ENCODE measurements at places on chromosomes 7 and 10.
A peak's percentile ranks its signal among the peaks of the same experiment; 100 is the strongest.

GRCh38 chr7:34675749-34676374 lies 17.8 kb downstream of the NPSR1 start:
- DNase-seq = no peak

DNA sequence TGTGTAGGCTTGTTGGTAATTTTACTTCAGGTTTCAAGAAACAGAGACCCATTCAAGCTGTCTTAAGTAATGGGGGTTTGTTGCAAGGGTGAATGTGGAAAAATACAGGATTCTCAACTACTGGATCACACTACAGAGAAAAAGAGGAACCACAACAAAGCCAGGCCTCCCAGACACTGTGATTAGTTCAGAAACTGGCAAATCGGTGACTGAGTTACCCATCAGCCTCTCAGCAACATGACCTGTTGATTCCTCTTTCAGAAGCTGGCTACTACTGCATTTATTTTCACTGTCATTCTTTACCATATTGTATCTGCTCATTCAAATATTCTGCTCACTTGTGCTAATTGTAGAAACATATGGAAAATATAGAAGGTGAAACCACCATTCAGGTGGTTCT lies 16.0 kb downstream of the CCDC71L start:
- no peak for DNase-seq

- no peak for DNase-seq
Observed at GRCh38 chr10:60123172-60123571, 216.8 kb upstream of the CCDC6 start.

GRCh38 chr10:121696854-121697253 lies 98.6 kb upstream of the FGFR2 start:
- no peak for DNase-seq

DNA sequence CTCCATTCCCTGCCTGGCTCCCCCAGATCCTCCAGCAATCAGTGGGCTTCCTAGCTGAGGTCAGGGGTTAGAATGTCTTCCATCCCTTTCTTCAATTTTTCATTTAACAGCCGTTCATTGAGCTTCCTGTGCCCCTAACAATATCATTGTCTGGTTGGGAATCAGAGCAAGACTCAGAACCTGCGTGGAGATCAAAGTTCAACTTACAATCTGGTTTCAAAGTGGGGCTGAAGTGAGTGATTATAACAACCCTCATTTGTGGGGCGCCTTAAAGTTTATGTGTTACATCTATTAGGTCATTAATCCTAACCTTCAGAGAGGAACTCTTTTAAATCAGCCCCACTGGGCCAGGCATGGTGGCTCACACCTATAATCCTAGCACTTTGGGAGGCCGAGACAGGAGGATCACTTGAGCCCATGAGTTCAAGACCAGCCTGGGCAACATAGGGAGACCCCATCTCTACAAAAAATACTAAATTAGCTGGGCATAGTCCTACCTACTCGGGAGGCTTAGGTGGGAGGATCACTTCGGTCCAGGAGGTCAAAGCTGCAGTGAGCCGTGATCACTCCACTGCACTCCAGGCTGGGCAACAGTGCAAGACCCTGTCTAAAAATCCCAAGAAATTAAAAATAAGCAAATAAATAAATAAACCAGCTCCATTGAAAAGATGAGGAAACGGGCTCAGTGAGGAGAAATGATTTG lies 45.4 kb upstream of the SLF2 start:
- no peak for DNase-seq

DNA sequence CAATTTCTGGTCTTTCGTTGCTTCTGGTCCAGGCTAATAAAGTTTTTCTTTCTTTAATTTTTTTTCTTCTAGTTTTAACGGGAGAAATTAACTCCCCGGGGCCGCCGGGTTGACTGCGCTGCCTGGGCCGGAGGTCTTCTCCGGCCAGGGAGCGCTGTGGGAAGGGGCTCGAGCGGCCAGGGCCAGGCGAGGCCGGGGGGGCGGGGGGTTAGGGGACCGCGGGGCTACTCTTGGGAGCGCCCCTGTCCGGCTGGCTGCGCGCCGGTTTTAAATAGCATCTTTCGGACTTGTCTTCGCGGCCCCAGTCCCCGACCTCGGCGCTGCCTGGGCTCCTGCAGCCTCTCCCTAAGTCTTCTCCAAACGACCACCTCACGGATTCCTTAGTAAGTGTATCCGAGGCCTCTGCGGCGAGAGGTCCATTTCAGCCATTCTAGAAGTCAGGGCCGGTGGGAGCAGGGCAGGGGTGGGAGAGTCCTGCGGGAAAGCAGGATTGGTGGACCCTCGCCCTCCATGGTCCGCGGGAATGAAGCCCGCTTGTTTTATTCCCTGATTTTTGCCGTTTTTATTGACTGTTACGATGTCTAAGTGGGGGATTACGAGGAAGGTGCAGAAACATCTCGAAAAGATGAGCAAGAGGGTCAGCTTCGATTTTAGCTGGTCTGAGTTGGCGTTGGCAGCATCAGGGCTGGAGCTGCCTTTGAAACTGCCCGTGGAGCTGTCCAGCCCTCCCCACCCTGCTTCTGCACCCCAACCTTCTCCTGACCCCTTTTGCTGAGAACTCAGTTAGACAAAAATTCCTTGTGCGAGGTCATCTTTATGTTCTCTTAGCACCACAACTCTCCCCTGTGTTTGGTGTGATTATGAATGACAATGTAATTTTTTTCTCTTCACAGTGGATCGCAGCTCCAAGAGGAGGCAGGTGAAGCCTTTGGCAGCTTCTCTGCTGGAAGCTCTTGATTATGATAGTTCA lies 555 bp downstream of the PHF14 start:
- no peak for DNase-seq

DNA sequence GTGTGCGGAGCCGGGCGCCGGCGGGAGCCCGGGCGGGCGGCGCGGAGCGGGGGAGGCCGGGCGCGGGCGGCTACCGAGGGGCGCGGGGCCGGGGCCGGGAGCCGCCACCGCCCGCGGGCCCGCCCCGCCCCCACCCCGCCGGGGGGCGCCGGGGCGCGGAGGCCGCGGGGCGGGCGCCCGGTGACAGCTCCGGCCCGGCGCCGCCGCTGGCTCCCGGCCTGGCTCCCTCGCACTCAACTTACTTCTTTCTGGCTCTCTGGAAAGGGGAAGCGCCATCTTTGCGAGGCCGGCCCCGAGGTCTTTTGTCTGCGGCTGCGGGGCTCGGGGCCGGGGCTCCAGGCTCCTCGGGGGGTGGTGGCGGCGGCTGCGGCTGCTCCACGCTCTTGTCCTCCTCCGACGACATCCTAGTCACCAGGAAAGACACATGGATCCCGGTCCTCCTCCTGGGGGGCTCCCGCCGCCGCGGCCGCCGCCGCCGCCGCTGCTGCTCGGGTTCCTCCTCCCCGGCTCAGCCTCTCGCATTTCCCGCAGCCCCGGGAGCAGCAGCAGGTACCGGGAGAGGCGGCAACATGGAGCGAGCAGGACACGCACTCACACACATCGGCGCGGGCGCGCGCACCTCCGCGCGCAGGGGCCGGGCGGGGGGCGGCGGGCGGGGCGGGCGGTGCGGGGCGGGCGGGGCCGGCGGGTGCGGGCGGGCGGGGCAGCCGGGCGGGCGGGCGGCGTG lies at the start of gene KMT2C:
Gene KMT2C (minus strand): TSS at position 620 of the 727 bp plus-strand sequence. CDS start 217 bp downstream, at position 403.
- peak; percentile 34 for DNase-seq

DNA sequence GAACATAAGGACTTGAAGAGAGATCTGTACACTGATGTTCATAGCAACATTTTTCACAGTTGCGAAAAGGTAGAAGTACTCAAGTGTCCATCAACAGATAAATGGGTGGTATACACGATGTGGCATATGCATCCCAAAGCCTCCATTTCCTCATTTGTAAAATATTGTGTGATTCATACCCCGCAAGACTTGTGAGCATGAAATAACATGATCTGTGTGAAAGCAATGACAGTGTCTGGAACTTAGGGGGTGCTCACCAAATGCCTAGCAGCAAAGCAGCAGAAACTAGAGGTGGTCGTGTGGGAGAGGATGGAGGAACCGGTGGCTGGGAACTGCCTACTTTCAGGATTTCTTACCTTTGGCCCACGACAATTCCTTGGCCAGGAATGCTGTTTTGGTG lies 135.3 kb upstream of the INSYN2A start:
- no peak for DNase-seq

GRCh38 chr10:12422189-12422588 lies 72.8 kb downstream of the CAMK1D start:
- no peak for DNase-seq

GRCh38 chr7:47697543-47697942 lies 115.6 kb upstream of the TNS3 start:
- DNase-seq = no peak

- DNase-seq = no peak
Observed at GRCh38 chr7:15995027-15995426, 308.5 kb upstream of the MEOX2 start.

GRCh38 chr7:12814828-12815227 lies 127.4 kb downstream of the ARL4A start:
- no peak for DNase-seq

- DNase-seq = no peak
Observed at GRCh38 chr10:97875391-97875790, 25.7 kb downstream of the GOLGA7B start.

DNA sequence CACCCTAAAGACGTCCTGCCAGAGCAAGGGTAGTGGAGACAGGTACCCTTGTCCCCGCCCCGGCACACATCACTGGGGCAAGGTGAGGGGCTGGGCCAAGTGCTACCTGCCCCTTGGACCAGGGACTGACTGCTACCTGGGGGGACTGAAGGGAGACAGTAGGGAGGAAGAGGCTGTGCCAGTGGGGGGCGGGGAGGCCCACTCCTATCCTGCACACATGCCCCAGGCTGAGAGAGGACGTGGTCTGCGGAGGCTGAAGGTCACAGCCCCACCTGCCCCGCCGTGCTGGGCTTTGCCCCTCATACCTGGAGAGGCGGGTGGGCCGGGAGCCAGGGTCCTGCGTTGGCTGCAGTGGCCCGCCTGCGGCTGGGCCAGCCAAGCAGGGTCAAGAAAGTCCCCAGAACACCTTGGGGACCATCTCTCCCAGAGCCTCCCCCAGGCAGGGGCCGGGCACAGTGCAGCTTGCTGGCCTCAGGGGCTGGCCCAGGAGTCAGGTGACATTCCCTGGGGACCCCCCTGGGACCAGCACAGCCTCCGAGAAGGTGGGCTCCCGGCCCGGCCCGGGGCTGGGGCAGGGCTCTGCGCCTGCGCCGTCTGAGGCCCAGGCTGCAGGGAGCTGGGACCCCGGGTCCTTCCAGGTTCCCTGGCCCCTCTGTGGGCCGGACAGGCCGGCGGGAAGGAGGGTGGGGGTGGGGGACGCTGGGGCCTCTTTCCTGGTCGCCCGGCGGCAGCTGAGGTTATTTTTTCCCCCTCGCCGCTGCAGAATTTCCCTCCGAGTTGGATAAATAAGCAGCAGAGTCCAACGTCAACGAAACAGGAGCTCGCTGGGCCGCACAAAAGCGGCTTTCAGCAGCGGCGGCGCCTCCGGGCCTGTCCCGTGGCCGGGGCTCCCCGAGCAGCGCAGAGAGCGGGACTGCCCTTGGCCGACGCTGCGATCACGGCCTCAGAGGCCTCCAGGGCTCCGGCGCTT lies 9.8 kb upstream of the FZD9 start:
- no peak for DNase-seq

GRCh38 chr7:113086431-113086888 lies at the start of gene GPR85:
Gene GPR85 (minus strand): TSS chr7:113086827. CDS start chr7:113084721, 2,106 bp downstream.
- DNase-seq = no peak

DNA sequence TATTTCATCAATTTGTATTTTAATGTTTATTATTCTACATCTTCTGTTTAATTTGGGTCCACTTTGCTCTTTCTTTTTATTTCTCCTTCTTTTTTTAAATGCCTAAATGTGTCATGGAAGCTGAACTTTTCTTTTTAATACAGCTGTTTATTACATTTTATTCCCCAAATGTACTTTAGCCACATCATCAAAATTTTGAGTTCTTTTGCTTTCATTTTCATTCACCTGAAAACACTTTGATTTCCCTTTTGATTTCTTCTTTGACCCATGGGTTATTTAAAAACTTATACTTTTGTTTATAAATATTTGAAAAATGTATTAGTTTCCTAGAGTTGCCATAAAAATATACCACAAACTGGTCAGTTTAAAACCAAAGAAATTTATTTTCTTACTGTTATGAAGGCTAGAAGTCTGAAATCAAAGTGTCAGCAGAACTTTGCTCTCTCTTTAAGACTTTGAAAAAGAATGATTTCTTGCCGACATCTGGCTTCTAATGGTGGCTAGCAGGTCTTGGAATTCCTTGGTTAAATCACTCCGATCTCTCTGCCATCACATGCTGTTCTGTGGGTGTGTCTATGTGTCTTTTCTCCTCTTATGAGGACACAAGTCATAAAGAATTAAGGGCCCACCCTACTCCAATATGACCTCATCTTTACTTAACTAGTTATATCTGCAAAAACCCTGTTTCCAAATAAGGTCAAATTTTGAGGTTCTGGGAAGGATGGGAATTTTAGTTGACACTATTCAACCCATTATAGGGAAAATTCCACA lies 225.5 kb downstream of the ANKRD7 start:
- DNase-seq = no peak

- peak; percentile 15 for DNase-seq
Observed at GRCh38 chr10:118045837-118046394, 825 bp downstream of the RAB11FIP2 start.

DNA sequence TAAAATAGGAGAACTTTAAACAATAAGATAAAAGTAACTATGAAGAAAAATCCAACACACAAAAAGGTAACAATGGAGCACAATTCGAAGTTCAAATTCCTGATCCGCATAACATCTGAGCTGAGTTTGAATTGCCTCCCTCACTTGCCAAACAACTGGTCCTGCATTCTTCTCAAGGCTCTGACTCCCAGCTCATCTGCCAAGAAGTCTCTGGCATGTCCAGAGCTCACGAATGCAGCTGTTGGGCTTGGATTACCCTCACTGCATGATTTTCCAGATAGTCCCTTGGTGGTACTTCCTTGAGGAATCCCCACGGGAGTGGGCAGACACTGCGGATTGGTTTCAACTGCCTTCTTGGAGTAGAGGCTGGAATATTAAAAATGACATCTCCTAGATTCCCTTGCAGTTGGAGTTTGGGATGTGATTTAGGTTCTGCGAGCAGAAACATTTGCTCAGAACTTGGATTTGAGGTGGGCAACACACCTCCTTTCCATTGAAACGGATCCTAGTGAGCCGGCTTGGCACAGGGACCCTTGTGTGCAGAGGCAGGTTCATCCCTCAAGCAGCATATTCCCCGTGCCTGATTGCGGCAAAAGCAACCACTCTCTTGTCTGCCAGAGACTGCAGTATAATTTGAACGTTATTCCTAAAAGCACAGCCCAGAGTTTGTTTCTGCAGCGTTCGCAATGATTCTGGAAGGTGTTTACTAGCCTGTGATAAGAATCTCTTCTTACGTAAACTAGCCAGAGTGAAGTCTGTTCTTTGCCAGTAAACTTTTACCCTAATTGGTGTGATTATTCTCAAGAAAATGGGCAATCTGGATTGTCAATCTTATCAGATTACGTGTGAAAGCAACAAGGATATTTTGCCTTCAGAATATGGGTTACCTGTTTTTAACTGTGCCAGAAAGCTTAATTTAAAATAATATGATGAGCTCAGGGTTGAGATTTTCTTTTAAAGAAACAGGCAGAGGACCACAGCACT lies 23.4 kb upstream of the PRKCQ start:
- DNase-seq = no peak
